ENCODE measurements at places on chromosomes 13 and 19.

DNA sequence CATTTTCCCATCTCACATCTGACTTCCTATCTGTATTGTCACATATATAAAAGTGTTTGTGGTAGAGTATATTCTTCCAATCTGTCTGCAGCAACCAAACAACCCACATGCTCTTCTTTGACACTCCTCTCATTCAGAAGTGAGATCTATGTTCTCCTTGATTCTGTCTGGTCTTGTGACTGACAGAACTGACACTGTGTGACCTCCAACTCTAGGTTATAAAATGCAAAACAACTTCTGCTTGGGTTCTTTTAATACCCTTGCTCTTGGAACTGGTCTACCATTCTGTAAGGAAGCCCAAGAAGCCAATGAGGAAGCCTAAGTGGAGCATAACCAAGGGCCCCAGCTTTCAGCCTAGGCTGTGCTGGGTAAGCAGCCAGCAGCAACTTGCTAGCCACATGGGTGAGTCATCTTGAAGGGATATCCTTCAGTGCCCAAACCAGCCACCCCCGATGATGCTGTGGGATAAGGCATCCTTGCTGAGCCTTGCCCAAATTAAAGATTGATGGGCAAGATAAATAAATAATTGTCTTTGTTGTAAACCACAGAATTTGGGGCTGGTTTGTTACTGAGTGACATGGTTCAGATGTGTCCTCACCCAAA lies 18.4 kb upstream of the ITM2B start:
- no peak for DNase-seq

DNA sequence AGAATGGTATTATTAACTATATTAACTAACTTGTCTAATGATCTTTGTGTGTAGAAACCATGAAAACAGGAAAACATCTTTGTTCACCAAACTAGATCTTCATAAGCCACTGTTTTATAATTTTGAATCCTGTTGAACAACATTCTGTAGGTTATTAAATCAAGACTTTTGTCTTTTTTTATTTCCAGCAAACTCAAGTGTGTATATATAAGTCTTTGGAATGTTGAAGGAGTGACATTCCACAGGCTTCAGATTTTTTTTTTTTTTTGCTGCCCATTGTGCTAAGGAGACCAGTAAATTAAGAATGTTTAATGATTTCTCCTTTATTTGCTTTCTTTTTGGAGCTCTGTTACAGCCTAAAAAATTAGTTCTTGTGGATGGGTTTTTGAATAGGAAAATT lies 89.6 kb downstream of the LMO7 start:
- DNase-seq = no peak

- no peak for DNase-seq
These were observed 39.8 kb upstream of the LATS2 start for GRCh38 chr13:21100994-21101757.

DNA sequence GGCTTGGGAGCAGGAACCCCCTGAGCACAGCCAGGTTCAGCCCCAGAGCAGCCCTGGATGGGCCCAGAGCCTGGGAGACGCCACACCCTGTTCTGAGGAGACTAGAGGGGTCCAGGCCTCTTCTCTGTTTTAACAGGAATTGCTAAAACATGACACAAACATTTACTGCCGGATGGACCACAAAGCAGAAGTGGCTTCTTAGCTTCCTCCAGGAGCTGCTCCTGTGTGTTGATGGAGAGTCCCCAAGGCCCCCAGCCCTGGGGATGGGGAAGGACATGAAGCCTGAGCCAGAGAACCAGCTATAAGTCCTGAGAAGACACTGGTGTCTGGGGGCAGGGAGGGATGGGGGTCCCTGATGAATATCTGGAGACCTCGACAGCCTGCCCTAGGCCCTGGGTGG lies 14.6 kb downstream of the CEACAM3 start:
- no peak for DNase-seq

GRCh38 chr19:21883516-21883915 lies 47.5 kb upstream of the ZNF43 start:
- no peak for DNase-seq

DNA sequence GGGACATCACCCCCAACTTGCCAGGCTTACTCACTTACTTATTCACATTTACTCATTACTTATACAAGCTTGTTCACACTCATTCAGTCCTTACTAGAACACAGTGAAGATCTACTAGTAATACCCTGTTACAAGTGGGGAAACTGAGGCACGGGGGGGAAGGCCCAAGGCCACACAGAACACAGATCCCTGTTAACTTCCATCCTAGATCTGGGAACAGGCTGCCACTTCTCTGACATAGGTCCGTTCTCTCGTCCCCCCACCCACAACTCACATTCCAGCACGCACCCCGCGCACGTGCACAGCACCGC lies 1.5 kb upstream of the NRTN start:
- no peak for DNase-seq

GRCh38 chr19:28615966-28616365 lies 597.0 kb downstream of the UQCRFS1 start:
- no peak for DNase-seq

- no peak for DNase-seq
These were observed 97.0 kb downstream of the ABCC4 start for GRCh38 chr13:95204231-95204765.

DNA sequence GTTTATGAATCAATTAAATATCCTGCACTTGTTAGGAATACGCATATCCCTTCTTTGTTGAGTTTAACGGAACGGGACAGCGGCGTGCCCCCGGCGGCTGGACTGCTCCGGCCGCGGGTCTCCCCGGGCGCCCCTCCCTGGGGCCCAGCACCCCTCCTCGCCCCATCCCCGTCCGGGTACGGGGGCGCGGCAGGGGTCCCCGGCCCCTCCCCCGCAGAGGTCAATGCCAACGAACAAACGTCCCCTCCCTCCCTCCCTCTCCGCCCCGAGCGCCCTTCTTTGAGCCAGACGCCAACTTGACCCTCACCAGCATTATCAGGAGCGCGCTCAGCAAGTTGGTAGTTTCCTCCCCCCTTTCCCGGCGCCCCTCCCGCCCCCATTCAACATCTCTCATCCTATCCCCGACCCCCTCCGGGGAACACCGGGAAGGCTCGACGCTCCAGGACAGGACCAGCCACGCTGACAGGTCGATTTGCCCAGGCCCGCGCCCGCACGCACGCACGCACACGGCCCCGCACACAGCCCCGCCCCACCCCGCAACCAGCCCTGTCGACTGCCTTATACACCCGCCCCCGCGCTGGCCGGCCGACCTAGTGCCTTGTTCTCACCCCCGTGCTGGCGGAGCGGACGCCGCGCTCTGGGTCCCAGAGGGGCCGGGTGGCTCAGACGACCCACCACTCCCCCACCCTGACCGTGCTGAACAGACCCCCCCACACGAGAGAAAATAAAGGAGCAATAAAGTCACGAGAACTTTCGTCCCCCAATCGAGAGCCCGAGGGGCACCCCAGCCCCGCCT lies 5.0 kb downstream of the LYL1 start:
- DNase-seq = no peak

DNA sequence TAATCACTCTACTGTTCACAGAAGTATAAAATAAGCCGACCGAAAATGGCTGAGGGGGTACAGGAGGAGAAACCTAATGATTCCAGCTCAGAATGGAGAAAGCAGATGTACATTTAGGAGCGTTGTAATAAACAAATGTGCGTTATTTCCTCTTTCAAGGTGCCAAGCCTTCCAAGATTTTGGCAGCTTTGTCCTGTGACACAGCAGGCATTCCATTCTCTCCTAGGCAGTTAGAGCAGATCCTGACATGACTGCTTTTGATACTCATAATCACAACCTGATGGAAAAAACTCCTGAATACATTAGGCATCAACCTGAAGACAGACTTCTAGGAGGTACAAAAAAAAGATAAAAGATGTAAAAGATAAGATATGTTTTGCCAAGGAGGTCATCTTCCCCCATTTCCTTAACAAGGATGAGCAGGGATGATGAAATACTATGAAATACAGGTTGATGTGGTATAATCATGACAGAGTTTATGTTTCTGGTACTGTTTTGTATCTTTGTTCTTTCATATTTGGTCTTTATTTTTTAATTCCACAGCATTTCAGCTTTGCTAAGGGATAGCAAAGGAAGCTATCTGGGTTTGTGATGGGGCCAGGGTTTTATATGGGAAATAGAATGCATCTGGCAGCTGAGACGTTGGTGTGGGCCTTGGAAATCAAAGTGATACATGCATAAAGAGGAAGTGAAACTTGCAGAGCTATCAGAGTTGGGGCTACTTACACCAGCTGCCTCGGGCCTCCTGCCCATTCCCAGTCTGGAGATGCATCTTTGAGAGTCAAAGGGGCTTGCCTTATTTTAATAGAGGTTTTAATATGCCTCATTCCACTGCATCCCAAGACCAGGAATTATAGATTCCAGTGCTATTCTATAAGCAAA lies 222.5 kb downstream of the OXGR1 start:
- no peak for DNase-seq

- no peak for DNase-seq
These were observed 154.2 kb downstream of the TNFRSF19 start for GRCh38 chr13:23724196-23724970.

DNA sequence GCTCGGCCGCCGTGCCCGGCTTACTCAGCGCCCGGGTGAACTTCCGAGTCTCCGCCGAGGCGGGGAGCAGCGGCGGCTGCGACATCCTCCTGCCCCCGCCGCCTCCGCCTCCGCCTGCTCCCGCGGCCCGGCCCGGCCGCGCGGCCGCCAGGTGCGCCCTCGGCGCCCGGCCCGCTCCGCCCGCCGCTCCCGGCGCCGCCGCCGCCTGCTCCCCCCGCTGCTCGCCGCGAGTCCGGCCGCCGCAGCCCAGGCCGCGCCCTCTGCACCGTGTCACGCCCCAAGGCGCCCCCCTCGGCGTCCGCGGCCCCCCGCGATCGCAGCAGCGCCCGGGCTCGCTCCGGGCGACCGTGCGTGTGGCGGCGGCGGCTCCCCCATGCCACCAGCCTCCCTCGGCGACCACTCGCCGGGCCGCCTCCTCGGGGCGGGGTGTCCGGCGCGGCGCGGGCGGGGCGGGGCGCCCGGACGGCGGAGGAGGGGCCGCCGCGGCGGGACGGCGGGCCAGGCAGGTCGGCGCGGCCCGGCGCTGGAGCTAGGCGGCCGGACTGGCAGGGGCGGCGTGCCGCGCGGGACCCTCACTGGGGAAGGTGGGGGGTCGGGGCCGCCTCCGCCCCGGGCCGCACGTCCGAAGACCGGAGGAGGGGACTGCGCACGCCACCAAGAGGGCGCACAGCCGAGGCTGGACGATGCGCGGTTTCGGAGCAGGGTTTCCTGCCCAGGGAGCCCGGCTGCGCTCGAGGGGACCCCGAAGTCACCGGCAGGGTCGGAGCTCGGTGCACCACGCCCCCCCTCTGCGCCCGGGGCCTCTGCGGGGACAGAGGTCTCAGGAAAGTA lies 108.6 kb upstream of the DOCK9 start:
- DNase-seq = peak; percentile 64

DNA sequence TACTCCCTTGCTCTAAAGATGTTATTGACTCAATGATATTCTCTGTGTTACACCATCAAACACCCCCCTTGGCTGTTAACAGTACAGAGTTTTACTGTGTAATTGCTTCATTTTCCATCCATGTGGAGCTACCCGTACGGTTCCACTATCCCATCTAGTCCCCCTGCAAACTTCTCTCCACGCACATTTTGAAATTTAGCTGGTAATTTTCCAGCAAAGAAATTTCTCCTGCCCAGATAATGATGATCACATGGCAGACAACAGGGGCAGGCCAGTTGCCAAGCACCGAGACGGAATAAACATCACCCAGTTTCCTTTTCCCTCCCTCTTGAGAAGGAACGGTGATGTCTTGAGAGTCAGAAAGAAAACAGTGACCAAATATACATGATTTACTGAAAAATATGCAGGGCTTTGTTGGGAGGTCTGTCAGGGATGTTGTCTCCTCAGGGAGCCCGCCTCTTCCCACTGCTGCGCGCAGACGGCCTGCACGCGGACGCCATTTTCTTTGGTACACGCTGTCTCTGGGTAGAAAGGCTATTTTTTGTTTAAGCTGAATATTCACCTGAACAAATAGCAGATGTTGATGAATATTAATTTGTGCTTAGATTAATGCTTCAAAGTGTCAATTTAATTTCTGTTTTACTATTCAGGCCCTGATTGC lies 109.9 kb downstream of the OLFM4 start:
- DNase-seq = no peak

GRCh38 chr13:26895081-26895807 lies 134.7 kb upstream of the GPR12 start:
- DNase-seq = no peak

GRCh38 chr13:69363360-69363759 lies 744.3 kb upstream of the ATXN8OS start:
- no peak for DNase-seq

DNA sequence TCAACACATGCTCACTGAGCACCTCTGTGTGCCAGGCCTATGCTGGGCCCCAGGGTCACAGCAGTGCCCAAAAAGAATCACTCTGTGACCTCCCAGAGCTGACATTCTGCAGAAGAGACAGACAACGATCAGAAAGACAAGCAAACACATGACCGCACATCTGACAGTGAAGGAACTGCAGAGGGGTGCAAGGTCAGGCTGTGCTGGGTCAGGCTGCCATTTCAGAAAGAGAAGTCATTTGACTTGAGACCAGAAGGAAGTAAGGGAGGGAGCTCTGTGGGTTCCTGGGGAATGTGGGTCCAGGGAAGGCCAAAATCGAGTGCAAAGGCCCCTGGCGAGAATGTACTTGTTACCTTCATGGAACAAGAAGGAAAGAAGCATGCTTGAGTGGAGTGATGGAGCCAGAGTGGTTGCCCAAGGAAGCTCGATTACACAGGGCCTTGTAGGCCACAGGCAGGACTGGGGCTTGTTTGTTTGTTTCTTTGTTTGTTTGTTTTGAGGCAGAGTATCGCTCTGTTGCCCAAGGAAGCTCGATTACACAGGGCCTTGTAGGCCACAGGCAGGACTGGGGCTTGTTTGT lies 11.4 kb upstream of the CD22 start:
- no peak for DNase-seq

GRCh38 chr13:31134039-31134711 lies 27.5 kb downstream of the HSPH1 start:
- no peak for DNase-seq

GRCh38 chr19:58396691-58397532 lies 1.5 kb downstream of the RNF225 start:
- DNase-seq = no peak

DNA sequence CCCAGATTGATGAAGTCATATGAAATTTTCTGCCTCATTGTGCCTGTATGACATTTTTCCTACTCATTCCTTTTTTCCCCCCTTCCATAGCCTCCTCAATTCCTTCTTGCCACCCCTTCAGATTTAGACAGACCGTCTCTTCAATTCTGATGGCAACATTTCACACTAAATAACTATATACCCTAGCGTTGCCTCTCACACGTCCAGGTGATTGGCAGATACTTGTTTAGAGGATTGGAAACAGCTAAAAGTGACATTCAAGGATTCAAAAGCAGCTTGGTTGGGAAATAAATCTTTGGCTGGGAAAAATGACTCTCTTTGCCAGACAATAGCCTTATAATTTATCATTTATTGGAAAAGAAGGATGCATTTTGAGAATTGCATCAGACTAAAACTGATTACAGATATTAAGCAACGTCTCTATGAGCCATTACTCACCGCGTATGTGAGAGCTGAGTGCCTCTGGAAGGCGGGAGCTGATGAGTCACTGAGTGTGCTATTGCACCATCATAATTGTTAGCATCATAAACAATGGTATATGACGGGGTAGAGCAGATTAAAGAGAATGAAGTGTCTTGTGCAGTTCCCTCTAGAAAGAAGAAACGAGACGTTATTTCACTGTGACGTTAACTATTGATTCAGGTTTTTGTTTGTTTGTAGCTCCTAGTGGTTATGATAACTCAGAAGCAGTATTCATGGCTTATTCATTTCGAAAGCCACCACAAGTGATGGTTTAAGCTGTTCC lies 61.1 kb upstream of the FAM216B start:
- DNase-seq = peak; percentile 93

- no peak for DNase-seq
These were observed 94.6 kb downstream of the LRCH1 start for GRCh38 chr13:46647512-46648065.

GRCh38 chr19:29528350-29528945 lies 2.7 kb downstream of the VSTM2B start:
- peak; percentile 55 for DNase-seq

All from RWPE1 (cell line).